Mesenchymal stem cell (in vitro differentiated cells and primary cell): ENCODE measurements at places on chromosomes 2 and 18.

GRCh38 chr18:26459340-26459739 is 89.0 kb downstream of the KCTD1 start:
- no peak overlapping the region for H3K4me3 ChIP-seq
- no peak for DNase-seq
- H3K27ac ChIP-seq: no peak overlapping the region
- H3K27me3 ChIP-seq: no peaks in the 10 kb centered on the region

GRCh38 chr2:212495046-212495445 is 43.6 kb downstream of the ERBB4 start:
- H3K36me3 ChIP-seq: no peaks in the 10 kb centered on the region
- no peak overlapping the region for H3K27ac ChIP-seq
- H3K4me1 ChIP-seq: no peaks in the 10 kb centered on the region
- no peaks in the 10 kb centered on the region for H3K27me3 ChIP-seq

- DNase-seq: no peak
- no peaks in the 10 kb centered on the region for H3K36me3 ChIP-seq
- H3K27me3 ChIP-seq: peaks cover 22% of the 10 kb centered on the region
- no peaks in the 10 kb centered on the region for H3K4me1 ChIP-seq
- no peak overlapping the region for H3K27ac ChIP-seq
Observed at GRCh38 chr2:236986524-236987330, 99.0 kb upstream of the COPS8 start.

DNA sequence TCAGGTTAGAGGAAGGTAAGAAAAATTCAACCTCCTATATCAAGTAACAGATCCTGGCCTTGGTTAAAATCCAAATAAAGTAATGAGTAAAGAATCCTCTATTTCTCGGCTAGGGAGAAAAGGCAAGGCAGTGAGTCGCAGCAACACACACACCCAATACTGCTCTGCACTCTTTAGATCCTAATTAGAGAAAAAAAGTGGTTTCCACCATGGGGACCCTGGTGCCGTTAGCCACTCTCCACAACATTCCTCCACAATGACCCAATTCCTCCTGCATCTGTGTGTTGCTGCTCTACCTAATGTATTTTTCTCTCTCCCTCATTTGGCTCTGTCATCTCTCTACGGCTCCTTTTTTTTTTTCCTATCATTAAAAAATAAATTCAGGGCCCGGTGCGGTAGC is 462.7 kb downstream of the METTL4 start:
- DNase-seq: no peak
- H3K27ac ChIP-seq: peak overlapping the region; percentile 17
- no peaks in the 10 kb centered on the region for H3K27me3 ChIP-seq
- no peaks in the 10 kb centered on the region for H3K36me3 ChIP-seq
- no peak overlapping the region for H3K4me3 ChIP-seq

DNA sequence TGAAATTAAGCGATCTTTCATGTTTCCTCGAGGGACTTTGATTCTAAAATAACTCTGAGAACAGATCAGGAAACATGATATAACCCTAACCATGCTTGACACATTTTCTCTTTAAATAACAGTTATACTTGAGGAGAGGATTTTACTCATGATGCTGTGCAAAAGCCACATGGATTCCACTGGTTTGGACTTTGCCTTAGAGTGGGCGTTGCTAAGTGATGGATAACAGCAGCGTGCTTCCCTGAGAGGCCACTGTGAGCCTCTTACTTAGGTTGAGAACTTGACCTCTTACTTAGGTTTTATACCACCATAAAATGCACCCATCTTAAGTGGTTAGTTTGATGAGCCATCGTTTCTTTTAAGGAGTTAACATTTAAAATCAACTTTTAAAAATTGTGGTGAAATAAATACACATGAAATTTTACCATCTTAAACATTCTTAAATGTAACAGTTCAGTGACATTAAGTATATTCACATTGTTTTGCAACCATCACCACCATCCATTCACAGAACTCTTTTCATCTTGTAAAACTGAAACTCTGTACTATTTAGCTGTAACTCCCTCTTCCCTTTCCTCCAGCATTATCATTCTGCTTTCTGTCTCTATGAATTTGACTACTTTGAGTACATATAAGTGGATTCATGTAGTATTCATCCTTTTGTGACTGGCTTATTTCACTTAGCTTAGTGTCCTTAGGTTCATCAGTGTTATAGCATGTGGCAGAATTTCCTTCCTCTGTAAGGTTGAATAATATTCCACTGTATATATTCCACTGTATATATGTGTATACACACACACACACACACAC is 22.6 kb downstream of the ANXA4 start:
- peaks cover 12% of the 10 kb centered on the region for H3K4me1 ChIP-seq
- no peak overlapping the region for H3K4me3 ChIP-seq
- H3K36me3 ChIP-seq: peaks cover 21% of the 10 kb centered on the region
- peak; percentile 45 for DNase-seq
- no peaks in the 10 kb centered on the region for H3K27me3 ChIP-seq
- no peak overlapping the region for H3K27ac ChIP-seq

- peak overlapping the region; percentile 70 for H3K4me3 ChIP-seq
- H3K27me3 ChIP-seq: no peaks in the 10 kb centered on the region
- H3K4me1 ChIP-seq: peaks cover 6% of the 10 kb centered on the region
- peaks cover 11% of the 10 kb centered on the region for H3K36me3 ChIP-seq
Observed at GRCh38 chr2:112483042-112483473, 1.1 kb downstream of the TTL start.

- H3K4me1 ChIP-seq: no peaks in the 10 kb centered on the region
- no peaks in the 10 kb centered on the region for H3K27me3 ChIP-seq
- peak; percentile 70 for DNase-seq
- peak overlapping the region; percentile 69 for H3K27ac ChIP-seq
- H3K36me3 ChIP-seq: no peaks in the 10 kb centered on the region
Observed at GRCh38 chr2:190267302-190267701, 52.3 kb downstream of the HIBCH start.

DNA sequence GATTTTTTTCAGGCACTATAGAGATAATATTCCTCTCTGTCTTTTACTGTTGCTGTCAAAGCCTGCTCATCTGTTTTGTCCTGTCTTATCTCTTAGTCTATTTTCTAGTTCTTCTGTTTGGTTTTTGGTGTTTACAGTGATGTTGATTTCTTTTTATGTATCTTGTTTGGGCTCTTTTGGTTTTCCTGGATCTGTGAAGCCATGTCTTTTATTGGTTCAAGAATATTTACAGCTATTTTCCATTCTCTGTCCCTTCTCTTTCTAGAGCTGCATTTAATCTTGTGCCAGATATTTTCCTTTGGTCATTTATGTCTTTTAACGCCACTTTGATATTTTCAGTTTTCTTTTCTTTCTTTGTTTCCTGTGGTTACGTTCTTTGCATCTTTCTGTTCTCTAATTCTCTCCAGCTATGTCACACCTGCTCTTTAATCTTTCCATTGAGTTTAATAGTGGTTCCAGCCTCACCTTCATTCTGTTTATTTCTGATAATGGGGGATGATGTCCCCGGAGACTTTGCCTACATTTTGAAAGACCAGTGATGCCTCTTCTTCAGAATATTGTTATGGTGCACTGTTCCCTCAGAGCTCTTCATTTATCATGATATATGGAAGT is 32.0 kb downstream of the SMCHD1 start:
- no peaks in the 10 kb centered on the region for H3K27me3 ChIP-seq
- H3K36me3 ChIP-seq: peaks cover 3% of the 10 kb centered on the region
- H3K4me1 ChIP-seq: no peaks in the 10 kb centered on the region
- no peak overlapping the region for H3K27ac ChIP-seq
- no peak overlapping the region for H3K4me3 ChIP-seq

DNA sequence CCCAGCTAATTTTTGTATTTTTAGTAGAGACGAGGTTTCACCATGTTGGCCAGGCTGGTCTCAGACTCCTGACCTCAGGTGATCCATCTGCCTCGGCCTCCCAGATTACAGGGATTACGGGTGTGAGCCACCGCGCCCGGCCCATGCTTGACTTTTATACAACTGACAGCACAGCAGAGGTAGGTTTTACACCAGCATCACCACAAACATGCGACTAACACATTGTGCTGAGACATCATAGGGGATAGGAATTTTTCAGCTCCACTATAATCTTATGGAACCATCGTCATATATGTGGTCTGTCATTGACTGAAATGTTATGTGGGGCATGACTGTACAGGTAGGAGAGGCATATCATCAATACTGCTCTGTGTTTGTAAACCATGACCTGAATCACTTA is 122.1 kb downstream of the THADA start:
- H3K36me3 ChIP-seq: peaks cover 3% of the 10 kb centered on the region
- no peaks in the 10 kb centered on the region for H3K4me1 ChIP-seq
- no peak overlapping the region for H3K4me3 ChIP-seq
- H3K27me3 ChIP-seq: no peaks in the 10 kb centered on the region

- no peak for DNase-seq
- no peaks in the 10 kb centered on the region for H3K27me3 ChIP-seq
- H3K27ac ChIP-seq: no peak overlapping the region
- H3K4me1 ChIP-seq: peaks cover 2% of the 10 kb centered on the region
Observed at GRCh38 chr2:43262951-43263350, 36.5 kb upstream of the ZFP36L2 start.

GRCh38 chr2:222479859-222480258 is 55.5 kb downstream of the SGPP2 start:
- peak; percentile 14 for DNase-seq
- no peak overlapping the region for H3K4me3 ChIP-seq
- no peaks in the 10 kb centered on the region for H3K36me3 ChIP-seq
- H3K4me1 ChIP-seq: no peaks in the 10 kb centered on the region
- H3K27me3 ChIP-seq: peaks cover 11% of the 10 kb centered on the region
- no peak overlapping the region for H3K27ac ChIP-seq

- peaks cover 10% of the 10 kb centered on the region for H3K4me1 ChIP-seq
- H3K27ac ChIP-seq: no peak overlapping the region
- no peaks in the 10 kb centered on the region for H3K36me3 ChIP-seq
- H3K4me3 ChIP-seq: no peak overlapping the region
- no peak for DNase-seq
Observed at GRCh38 chr18:50014606-50015005, 180.3 kb downstream of the MYO5B start.

GRCh38 chr2:25867396-25868003 is 10.8 kb downstream of the ASXL2 start:
- peaks cover 15% of the 10 kb centered on the region for H3K36me3 ChIP-seq
- H3K27me3 ChIP-seq: no peaks in the 10 kb centered on the region
- no peak overlapping the region for H3K4me3 ChIP-seq
- H3K27ac ChIP-seq: no peak overlapping the region
- H3K4me1 ChIP-seq: peaks cover 2% of the 10 kb centered on the region
- DNase-seq: no peak

- no peak overlapping the region for H3K4me3 ChIP-seq
- no peaks in the 10 kb centered on the region for H3K36me3 ChIP-seq
- no peaks in the 10 kb centered on the region for H3K27me3 ChIP-seq
- DNase-seq: peak; percentile 20
Observed at GRCh38 chr2:8983571-8983970, 19.9 kb downstream of the MBOAT2 start.

DNA sequence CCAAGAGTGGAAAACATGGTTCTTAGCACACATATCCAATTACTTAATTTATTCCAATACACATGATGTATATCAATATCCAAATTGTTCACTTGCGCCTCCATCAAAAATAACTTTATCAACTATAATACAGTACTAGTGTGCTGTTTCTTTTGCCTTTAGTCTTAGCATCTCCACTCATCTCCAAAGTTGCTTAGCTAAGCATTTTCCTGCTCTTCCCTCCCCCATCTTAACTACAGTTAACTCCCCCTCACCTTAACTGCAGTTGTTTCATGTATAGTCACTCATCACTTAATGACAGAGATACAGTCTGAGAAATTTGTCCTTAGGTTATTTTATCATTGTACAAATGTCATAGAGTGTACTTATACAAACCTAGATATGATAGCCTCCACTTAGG is 705.2 kb upstream of the LINC00305 start:
- DNase-seq: no peak
- H3K27me3 ChIP-seq: no peaks in the 10 kb centered on the region
- H3K27ac ChIP-seq: no peak overlapping the region
- H3K4me3 ChIP-seq: no peak overlapping the region
- H3K4me1 ChIP-seq: no peaks in the 10 kb centered on the region
- no peaks in the 10 kb centered on the region for H3K36me3 ChIP-seq

DNA sequence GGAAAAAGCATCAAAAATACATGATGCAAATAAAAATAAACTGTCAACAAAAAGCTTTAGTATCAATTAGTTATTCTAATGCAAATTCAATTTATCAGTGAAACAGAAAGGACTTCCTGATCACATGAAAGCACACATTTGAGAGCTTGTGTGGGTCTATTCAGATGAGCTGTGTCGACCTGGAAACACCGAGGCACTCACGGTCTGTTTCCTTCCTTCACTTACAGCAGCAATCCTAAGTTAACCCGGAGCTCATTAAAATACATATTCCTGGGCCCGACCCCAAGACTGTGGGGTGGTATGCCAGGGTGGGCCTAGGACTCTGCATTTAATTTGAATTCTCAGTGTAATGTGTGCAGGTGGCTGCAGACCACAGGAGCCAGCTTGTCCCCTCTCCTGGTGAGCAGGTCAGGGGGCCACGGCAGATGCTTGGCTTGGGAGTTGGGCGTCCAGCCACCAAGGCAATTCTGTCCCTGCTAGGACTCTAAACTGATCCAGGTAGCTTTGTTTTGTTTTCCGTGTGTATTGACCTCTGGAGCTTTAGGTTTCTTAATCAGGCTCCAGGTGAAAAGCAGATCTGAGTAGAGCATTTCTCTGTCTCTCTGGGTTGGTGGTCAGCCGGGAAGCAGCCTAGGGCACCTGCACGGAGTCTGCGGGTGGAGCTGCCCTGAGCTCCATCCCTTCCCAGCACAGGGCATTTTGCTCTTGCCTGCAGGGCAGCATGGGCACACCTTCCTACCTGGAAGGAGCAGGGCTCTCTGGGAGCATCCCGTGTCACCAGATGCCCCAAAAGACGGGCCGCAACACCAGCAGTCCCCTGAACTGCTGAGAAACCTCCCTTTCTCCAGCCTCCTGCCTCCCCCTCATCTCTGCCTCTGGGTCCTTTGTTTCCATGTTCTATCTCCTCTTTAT is 9.0 kb downstream of the MBP start:
- DNase-seq: no peak
- no peak overlapping the region for H3K4me3 ChIP-seq
- H3K27me3 ChIP-seq: no peaks in the 10 kb centered on the region
- peaks cover 22% of the 10 kb centered on the region for H3K4me1 ChIP-seq
- no peak overlapping the region for H3K27ac ChIP-seq
